ENCODE measurements at places on chromosomes 1 and 21.

DNA sequence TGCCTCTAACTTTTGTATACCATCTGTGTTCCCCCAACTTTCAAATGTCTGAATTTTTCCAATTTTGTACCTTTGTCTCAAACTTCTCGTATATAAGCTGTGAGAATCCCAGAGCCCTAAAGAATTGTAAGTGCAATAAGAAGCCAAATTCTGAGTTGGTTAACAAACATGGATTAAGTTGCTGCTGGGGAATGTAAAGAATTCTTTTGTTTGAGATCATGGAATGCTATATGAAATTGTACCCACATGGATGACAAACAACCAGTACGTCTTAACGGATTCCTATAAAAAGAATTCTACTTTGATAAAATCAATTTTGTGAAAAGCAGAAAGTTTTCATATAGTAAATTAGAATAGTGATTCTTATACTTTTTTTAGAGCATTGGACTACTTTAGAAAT lies 72.4 kb upstream of the CYP2J2 start:
- no peak for DNase-seq

- DNase-seq, result no peak
Measured at GRCh38 chr21:33007747-33008146, 18.0 kb upstream of the OLIG2 start.

GRCh38 chr1:69139007-69139406 lies 428.7 kb upstream of the LRRC7 start:
- DNase-seq, result no peak

- DNase-seq, result no peak
Measured at GRCh38 chr1:101739826-101740330, 256.8 kb downstream of the OLFM3 start.

GRCh38 chr1:208809876-208810275 lies 565.7 kb upstream of the PLXNA2 start:
- DNase-seq, result no peak

DNA sequence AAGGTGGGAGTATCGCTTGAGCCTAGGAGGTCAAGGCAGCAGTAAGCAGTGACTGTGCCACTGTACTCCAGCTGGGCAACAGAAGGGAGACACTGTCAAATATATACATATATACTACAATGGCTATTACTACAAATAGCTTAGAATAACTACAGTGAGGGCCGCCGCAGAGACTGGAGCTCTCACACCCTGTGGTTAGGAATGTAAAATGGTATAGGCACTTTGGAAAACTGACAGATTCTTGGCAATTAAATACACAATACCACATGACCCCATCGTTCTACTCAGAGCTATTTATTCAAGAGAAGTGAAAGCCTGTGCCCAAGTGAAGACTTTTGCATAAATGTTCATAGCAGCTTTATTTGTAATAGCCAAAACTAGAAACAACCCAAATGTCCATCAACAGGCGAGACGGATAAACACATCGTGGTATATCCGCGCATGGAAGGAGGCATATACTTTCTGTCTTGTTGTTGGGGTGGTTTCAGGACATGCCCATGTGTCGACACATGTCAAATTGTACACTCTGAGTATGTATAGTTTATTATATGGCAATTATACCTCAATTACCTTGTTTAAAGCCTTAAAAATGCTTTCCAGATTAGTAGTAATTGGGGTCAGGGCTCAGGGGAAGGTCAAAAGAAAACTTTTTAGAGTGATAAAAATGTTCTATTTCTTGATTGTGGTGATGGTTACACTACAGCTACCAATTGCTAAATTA lies 123.4 kb downstream of the RIPK4 start:
- DNase-seq, result no peak

DNA sequence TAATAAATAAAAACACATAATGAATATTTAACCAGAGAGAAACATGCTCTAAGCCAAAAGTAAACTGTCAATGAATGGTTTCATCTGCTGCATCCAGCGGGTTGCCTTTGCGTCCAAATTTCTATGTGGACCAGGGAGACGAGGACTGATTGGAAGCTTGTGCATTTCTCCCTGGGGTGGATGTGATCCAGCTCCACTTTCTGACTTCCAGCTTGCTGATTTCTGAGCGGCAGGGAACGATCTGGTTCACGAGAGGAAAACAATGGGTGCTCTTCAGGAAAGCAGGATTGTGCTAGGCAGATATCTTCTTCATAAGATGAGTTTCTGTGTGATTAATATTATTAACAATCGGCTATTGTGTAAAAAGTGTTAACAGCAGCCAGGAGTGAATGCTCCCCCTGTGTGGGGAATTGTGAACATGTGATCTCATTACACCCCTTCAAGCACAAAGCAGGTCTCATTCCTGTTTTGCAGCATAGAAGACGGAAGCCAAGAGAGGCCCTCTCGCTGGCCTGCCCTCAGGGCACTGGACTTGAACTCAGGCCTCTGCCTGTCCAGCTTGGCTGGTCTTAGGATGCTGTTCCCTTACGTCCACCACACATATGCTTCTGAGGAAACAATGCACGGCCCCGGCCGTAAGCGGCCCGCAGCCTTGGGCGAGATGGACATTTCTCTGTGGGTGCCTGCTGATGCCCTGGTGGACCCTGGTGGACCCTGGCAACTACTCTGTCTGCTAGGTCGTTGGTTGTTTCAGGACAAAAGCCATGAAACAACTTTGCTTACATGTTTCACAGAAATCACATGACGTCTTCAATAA lies 183.4 kb upstream of the C1orf174 start:
- no peak for DNase-seq

DNA sequence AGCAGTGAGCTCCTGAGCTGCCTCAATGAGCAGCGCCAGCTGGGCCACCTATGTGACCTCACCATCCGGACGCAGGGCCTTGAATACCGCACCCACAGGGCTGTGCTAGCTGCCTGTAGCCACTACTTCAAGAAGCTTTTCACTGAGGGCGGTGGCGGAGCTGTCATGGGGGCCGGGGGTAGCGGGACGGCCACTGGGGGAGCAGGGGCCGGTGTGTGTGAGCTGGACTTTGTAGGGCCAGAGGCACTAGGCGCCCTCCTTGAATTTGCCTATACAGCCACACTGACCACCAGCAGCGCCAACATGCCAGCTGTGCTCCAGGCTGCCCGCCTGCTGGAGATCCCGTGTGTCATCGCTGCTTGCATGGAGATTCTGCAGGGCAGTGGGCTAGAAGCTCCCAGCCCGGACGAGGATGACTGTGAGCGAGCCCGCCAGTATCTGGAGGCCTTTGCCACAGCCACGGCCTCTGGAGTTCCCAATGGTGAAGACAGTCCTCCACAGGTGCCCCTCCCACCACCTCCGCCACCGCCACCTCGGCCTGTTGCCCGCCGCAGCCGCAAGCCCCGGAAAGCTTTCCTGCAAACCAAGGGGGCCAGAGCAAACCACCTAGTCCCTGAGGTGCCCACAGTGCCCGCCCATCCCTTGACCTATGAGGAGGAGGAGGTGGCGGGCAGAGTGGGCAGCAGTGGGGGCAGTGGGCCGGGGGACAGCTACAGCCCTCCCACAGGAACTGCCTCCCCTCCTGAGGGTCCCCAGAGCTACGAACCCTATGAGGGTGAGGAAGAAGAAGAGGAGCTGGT lies 12.3 kb downstream of the ZBTB7B start:
- DNase-seq, result no peak

GRCh38 chr1:226111883-226112261 lies 49.4 kb downstream of the H3-3A start:
- no peak for DNase-seq

- no peak for DNase-seq
Measured at GRCh38 chr1:76209238-76209637, 134.7 kb downstream of the ST6GALNAC3 start.

- DNase-seq, result peak; percentile 16
Measured at GRCh38 chr1:52601991-52602855, at the start of gene GPX7. GPX7 (plus strand) TSS chr1:52602371; CDS start chr1:52602410, 39 bp downstream.

DNA sequence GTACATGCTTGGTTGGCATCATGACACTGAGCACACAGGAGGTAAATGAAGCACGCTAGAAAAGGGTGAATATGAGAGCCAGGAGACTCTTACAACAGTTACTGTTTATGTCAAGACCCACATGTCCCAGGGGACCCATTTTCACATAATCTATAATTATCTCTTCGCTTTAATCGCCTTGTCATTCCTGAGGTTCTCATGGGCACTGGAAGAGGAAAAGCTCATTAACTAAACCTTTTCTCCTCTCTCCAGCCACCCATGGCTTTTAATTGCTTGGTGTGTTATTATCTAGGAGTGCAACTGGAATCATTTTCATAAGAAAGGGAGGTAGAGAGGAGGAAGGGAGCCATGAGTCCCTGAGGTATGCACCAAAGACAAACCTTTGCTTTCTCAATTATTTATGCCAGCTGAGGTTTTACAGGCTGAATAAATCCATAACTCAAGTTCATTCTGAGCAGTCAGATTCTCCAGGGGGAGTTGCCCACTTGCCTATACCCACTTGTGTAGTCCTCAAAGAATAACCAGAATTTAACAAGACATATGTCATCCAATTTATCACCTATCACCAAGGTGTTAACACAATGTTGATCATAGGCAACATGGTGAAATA lies 77.4 kb downstream of the ACBD6 start:
- peak; percentile 35 for DNase-seq
